ENCODE measurements at places on chromosomes 2 and 18.

GRCh38 chr2:121255358-121255757 is 29.6 kb downstream of the TFCP2L1 start:
- no peak for DNase-seq

DNA sequence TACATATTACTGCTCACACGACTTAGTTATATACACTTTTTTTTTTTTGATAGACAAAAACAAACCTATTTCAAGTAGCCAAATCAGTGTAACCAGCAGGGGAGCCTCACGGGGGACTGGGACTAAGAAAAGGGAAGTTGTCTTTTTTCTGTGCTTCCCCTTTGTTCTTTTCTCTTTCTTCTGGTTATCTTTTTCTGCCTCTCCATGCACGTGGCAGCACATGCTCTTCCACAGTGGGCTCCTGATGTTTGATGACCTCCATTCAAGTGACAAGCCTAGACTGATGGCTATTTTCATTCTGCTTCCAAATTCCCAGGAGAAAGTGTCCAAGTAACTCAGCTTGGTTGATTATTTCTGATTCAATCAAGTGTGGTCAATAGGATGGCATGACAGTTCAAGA is 98.2 kb upstream of the STK39 start:
- DNase-seq = no peak

- peak; percentile 46 for DNase-seq
Observed at GRCh38 chr2:134540990-134541389, 177.8 kb downstream of the TMEM163 start.

- no peak for DNase-seq
Observed at GRCh38 chr2:105636109-105636740, 108.5 kb upstream of the NCK2 start.

DNA sequence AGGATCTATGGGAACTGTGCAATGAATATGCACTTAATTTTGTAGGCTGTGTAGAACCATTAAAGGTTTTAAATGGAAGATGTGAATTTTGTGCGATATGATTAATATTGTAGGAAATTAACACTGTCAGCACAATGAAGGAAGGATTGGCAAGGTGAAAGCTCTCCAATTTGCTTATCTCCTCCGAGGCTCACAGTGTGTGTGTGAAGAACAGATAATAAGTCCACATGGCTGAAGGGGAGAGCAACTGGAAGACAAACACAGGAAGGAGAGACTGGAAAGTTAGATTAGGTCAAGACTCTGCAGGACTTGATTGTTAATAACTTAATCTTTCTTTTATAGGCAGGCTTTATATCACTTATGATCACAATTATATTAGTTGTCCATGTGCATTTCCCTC is 269.7 kb upstream of the VRK2 start:
- no peak for DNase-seq

DNA sequence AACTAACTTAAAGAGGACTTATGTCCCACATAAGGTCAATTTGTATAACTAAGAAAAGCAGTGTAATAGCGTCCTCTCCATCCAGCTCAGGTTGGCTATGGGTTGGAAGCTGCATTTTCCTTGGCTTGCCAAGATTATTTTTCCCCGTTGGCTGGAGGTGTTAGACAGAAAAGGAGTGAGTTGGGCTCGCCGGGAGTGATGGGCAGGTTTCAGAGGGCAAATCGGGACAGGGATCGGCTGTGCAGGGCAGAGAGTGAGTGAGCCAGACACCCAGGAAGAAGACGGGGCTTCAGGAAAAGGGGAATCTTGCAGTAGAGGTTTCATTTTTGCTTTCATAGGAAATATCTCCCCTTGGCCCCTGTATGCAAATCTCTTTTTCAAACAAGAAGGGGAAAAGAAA is 41.5 kb upstream of the MAP3K20 start:
- DNase-seq = no peak

DNA sequence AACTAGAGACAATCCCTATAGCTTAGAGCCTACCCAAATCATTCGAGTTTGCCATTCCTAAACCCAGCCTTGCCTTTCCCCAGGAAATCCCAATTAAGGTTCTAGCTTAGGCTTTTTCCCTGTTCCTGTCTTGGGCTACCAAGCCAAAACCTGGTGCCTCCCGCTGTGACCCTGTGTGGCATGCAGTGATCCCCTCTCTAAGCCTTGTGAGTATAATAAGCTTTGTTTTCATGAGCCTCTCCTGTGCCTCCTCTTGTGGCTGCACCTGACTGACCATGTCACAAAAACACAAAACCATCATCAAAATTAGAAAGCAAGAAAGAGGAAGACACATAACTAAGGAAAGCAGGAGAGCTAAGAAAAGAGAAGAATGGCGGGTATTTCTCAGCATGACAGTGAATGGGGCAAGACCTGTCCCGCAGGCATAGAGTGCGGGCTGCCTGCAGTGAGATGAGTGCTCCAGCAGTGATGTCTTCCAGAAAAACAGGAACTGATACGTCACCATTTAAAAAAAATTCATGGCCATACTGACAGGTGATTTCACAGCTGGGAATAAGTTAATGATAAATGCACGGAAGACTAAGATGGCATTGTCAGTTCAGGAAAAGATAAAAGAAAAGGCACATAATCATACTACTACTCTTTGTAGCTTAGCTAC is 9.2 kb upstream of the PAIP2B start:
- no peak for DNase-seq

DNA sequence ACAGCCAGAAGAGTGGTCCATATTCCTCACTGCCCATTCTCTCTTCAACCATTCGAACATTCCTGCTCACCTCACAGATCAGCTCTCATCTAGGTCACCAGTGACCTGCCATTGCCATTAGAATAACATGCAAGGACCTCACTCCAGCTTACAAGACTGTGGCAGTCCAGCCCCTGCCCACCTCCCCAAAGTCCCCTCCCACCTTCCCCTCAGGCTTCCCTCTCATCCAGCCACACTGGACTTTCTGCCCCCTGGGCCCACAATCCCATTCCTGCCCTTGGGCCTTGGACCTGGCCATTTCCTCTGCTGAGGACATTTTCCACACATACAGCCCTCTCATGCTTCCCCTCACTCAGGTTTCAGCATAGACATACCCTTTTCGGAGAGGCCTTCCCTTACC is 5.2 kb upstream of the TMEM177 start:
- DNase-seq = no peak

DNA sequence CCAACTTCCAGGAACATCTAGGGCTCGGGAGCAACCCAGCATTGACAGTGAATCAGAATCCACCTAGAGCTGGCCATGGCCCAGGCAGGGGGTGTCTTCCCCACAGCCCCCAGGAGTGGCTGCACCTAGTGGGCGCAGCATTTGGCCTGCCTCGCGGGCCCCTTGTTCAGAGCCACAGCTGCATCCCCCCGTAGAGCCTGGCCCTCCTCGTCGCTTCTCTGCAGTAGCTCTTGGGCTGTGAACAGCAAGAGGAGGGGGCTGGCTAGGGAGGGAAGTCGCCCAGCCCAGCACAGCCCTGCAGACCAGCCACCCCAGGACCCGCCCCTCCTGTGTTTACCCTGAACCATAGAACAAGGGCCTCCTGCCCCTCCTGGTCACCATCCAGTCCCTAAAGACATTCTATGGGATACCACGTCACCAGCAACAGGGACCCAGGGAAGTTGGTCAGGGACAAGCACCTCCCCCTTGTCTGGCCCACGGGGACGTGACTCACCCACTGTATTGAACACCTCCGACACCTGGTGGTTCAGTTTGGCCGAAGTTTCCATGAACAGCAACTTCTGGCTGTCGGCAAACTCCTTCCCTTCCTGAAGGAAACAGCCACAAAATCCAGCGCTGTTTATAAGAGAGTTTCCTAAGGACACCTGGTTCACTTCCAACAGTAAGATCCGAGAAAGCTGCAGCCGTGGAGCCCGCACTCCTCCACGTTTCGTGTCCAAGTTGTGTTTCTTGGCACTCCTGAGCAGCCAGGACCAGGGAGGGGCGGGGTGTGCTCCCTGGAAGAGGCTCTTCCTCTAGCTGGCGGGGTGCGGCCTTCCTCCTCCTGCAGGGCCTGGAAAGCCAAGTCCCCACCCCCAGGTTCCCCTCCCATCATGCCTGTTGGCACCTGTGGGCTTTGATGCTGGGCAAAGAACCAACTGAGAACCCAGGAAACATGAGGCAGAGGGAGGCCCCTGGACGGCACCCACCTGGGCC is 8.8 kb downstream of the PRLH start:
- DNase-seq = no peak

GRCh38 chr2:134319596-134320254 is 65.9 kb downstream of the MGAT5 start:
- peak; percentile 32 for DNase-seq

DNA sequence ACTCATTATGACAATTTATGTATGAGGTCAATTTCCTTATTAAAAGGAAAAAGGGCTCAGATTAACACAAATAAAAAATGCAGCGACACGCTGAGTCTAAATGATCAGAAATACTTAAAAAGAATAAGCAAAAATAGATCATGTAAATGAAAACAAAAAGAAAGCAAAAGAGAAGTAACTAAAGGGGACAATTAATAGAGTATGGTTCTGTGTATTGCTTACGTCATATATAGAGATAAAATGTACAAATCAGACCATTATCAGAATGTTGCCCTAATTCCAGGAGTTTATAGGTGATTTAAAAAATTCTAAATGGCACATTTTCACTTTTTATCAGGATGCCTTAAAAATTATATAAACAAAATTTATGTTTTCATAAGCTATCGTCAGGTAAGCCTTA is 189.5 kb downstream of the DNAH7 start:
- no peak for DNase-seq

DNA sequence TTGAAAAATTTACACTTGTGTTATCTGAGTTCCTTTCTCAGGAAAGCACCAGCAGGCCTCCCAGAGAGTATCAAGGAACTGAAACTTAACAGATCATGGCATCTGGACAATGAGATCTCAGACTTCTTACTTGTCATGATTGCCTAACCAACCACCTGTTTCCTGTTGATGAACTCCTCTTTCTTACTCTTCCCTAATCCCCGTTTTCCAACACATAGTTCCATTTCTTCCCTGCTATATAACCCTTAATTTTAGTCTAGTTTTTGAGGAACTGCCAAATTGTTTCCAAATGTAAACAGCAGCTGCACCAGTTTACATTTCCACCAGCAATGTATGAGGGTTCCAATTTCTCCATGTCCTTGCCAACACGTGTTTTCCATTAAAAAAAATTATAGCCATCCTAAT is 6.1 kb upstream of the FAM171B start:
- DNase-seq = no peak

DNA sequence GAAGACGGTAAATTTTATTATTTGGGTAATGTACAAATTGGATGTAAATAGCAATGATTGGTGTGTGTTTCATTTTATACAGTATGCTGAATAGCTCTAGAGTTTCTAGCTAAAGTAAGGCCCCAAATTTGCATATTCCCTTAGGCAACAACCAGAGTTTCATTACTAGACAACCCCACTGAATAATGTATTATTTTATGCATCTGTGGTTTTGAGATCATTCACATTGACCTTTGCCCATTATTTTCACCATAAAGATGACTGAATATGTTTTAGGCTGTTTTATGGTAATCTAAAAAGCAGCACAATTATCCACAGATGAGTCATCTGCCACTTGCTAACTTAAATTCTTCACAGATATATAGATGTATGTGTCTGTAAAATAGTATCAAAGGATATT is 44.5 kb upstream of the C2orf74 start:
- DNase-seq = peak; percentile 80

DNA sequence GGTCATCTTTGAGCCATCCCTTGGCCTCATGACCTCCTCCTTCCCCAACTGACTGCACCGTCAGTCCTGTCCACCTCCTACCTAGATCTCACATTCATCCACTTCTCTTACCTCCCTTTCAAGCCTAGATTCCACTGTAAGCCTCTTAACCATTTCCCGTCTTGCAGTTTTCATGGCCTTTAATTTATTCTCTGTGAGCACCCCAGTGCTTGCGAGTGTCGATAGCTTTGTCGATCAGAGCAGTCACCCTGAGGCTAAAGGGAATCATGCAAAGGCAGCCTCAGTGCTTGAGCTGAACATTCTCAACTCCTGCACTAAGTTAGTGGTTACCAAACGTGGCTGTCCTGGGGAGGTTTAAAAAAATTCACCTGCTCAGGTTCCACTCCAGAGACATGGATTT is 14.7 kb downstream of the ARHGAP25 start:
- DNase-seq = no peak

- no peak for DNase-seq
Observed at GRCh38 chr2:238260883-238261282, 21.0 kb upstream of the HES6 start.

- DNase-seq = no peak
Observed at GRCh38 chr2:42826231-42826630, 33.8 kb upstream of the HAAO start.

- no peak for DNase-seq
Observed at GRCh38 chr2:174645296-174645695, 47.7 kb upstream of the WIPF1 start.

GRCh38 chr2:86396291-86396785 is 44.8 kb upstream of the KDM3A start:
- DNase-seq = peak; percentile 9

- DNase-seq = peak; percentile 38
Observed at GRCh38 chr2:101007415-101008345, 5.6 kb downstream of the RPL31 start.

GRCh38 chr18:22731398-22731797 is 201.7 kb upstream of the RBBP8 start:
- DNase-seq = no peak

GRCh38 chr18:42559069-42559690 is 556.3 kb downstream of the RIT2 start:
- DNase-seq = no peak

- no peak for DNase-seq
Observed at GRCh38 chr2:130825231-130825965, 11.3 kb upstream of the ARHGEF4 start.

- no peak for DNase-seq
Observed at GRCh38 chr2:172293952-172294351, 133.4 kb upstream of the ITGA6 start.

DNA sequence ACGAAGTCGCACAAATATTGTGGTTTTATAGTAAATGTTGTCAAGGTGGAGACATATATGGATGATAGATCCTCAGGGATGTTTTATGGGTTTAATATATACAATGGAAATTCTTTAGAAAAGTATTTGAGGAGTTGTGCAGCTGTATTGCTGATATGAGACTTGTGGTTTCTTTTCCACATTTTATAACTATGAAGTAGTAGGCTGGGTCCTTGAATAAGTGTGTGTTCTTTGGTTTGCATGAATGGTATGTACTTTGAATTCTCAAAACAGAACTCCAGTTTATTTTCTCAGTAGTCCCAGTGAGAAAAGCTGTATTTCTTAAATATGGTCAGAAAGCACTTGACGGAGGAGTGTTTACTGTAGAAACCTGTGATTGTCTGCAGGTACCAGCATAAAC is 42.4 kb downstream of the PLCL1 start:
- DNase-seq = no peak

Data from HAP-1 (cell line).